ENCODE measurements at places on chromosomes 2 and 18. TPM values are rescaled to one million over a fixed set of nuclear protein-coding genes. Genes with fewer than 3 reads are reported as not detected.

Gene KYNU
- not detected for total RNA-seq

Gene SLC14A1
- 0.49 TPM for total RNA-seq

Gene CD8B2
- total RNA-seq, result not detected

Gene GEN1
- 2.9 TPM for total RNA-seq

Gene PCARE
- not detected for total RNA-seq

Gene ASXL3
- not detected for total RNA-seq

Gene SKOR2
- total RNA-seq, result not detected

Gene NLRC4
- not detected for total RNA-seq

Gene TNS1
- 79.7 TPM for total RNA-seq

Gene TFPI
- total RNA-seq, result 850 TPM

Gene COL6A3
- 1,547 TPM for total RNA-seq

Gene AMER3
- not detected for total RNA-seq

Gene TLX2
- not detected for total RNA-seq

Gene VSNL1
- not detected for total RNA-seq

Gene UGT1A4
- not detected for total RNA-seq

Gene MERTK
- total RNA-seq, result 1.1 TPM

Gene DSC2
- 1.1 TPM for total RNA-seq

Gene SLC23A3
- total RNA-seq, result 0.16 TPM

Gene DSG1
- total RNA-seq, result not detected

Gene SERPINB4
- not detected for total RNA-seq

Gene ZAP70
- not detected for total RNA-seq

Gene LIPG
- total RNA-seq, result 32.9 TPM

Gene SFTPB
- total RNA-seq, result not detected

Gene ZFP36L2
- 27.9 TPM for total RNA-seq

Gene UGT1A8
- total RNA-seq, result not detected

Gene GPD2
- total RNA-seq, result 54.7 TPM

Gene TRAPPC12
- 77.3 TPM for total RNA-seq

Gene MAPK4
- 0.16 TPM for total RNA-seq

Gene LIMS3
- 2.3 TPM for total RNA-seq

Gene SATB2
- 1.3 TPM for total RNA-seq

Gene SGO2
- 4.5 TPM for total RNA-seq

Gene GRHL1
- total RNA-seq, result 0.16 TPM

Gene UGP2
- 131 TPM for total RNA-seq

Gene AGXT
- not detected for total RNA-seq

Gene RNF181
- 149 TPM for total RNA-seq

Gene ST6GAL2
- not detected for total RNA-seq

Gene FKBP1B
- 19.3 TPM for total RNA-seq

Gene TRPM8
- not detected for total RNA-seq

Gene SPHKAP
- not detected for total RNA-seq

Gene TMEM247
- not detected for total RNA-seq

Gene SDC1
- total RNA-seq, result 0.36 TPM

Gene ANKAR
- total RNA-seq, result 4.3 TPM

Gene BMP10
- not detected for total RNA-seq

Measured in cardiac atrium fibroblast (primary cell).